Neural crest cell (in vitro differentiated cells): ENCODE measurements at places on chromosomes 7 and 10.
A peak's percentile ranks its signal among the peaks of the same experiment; 100 is the strongest.

DNA sequence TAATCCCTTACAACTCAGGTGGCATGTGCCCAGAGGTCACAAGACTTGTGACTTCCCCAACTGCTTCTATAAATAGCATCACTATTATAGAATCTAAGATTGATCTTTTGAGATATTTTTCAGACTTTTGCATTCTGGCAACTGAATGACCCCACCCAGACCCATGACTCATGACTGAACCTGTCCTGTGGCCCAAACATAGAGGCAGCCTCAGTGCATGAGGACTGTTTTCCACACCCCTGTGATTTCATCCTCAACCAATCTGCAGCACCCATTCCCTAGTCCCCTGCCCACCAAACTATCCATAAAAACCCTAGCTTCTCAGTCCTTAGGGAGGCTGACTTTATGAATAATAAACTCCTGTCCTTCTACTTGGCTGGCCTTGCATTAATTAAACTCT, 84.5 kb downstream of the MICU1 start:
- DNase-seq, result no peak

GRCh38 chr10:76297780-76298281, 866.4 kb downstream of the LRMDA start:
- DNase-seq, result no peak

DNA sequence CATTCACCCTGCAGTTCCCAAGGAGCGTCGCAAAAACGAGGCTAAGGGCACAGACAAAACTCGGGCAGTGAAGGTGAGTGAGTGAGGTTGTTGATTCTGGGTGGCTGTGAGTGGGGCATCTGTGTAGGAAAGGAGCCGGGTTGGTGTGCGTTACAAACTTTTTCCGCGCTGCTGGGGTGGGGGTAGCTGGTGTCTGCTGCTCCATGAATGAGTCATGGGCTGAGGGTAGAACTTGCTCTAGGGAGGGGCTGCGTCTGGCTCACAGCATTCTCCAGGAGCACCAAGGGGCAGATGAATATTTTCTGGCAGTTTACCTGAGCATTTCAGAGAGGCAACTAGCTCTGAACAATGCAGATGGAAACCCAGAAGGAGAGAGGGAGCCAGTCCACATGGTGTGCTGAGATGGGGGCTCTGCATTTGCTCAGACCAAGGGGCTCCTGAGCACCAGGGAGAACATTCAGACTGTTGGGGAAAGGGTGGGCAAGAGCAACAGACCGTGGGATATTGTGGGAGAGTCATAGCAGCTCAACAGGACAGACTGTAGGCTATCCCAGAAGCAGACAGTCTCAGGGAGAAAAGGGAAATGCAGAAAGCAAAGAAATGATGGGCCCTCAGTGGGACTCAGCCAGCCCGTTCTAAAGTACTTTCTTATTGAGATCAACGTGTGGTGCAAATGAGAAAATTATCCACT, 18.8 kb downstream of the NOBOX start:
- DNase-seq, result no peak

DNA sequence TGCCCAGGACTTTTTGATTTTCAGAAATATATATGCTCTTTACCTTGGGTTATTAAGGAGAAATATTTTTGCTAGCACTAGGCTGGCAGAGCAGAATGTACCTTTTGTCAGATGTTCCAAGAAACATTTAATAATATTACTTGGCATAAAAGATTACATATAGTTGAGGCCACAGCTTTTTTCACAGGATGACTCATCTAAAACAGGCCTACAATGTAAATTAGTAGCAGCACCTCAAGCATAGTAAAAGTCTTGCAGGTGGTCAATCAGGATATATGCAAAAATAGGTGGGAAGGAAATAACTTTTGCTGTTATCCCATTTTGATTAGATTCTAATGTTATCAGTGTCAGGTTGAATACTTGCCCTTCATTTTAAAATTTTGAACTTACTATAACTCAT, 14.9 kb upstream of the ITGB1 start:
- no peak for DNase-seq

- DNase-seq, result no peak
These were observed 255.5 kb downstream of the CALN1 start for GRCh38 chr7:72156671-72157070.

DNA sequence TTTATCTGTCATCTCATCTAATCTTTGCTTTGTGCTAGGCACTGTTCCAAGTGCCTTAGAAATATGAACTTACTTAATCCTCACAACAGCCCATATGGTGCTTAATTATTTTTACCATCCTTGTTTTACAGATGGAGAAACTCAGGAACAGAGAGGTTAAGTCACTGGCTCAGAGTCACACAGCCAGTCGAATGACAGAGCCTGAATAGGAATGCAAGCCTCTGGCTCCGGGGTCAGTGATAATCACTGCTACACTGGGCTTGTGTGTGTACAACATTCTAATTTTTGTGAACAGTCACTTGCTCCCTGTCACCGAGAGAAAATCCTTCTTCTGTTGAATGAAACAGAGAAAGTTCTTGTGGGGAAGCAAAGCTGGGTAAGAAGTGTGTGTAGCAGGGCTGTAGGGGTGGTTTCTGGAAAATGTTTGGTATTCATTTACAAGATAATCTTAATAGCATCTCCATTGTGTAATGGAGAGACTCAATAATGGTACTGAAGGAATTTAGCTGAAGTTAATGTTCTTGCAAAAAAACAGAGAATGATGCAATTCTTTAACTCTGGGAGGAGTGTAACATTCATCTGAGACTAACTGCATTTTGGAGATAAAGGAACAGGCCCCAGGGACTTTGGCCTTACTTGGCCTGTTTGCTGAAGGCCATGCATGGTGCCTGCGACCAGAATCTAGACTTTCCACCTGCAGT, 290.6 kb downstream of the FRMD4A start:
- no peak for DNase-seq

GRCh38 chr10:127867805-127868204, 24.9 kb downstream of the CLRN3 start:
- DNase-seq, result no peak

- DNase-seq, result no peak
These were observed 134.4 kb downstream of the ZMIZ1 start for GRCh38 chr10:79203014-79203644.

GRCh38 chr7:44320141-44320540, 5.3 kb downstream of the CAMK2B start:
- DNase-seq, result no peak

GRCh38 chr10:97575127-97575668, 2.6 kb downstream of the ANKRD2 start:
- no peak for DNase-seq

DNA sequence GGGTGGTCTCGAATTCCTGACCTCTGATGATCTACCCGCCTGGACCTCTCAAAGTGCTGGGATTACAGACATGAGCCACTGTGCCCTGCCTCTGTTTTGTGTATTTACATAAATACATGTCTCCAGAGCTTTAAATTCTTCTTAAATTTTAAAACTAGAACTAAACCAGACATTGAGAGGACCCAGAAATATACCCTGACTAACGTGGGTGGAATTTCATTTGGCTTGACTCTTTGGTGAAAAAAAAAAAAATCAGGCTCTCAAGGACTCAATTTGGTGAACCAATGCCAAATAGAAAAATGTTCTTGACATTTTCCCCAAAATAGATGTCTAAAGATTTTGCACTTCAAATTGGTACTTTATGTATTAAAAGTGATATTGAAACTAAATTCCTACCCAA, 16.6 kb upstream of the FAS start:
- DNase-seq, result no peak

DNA sequence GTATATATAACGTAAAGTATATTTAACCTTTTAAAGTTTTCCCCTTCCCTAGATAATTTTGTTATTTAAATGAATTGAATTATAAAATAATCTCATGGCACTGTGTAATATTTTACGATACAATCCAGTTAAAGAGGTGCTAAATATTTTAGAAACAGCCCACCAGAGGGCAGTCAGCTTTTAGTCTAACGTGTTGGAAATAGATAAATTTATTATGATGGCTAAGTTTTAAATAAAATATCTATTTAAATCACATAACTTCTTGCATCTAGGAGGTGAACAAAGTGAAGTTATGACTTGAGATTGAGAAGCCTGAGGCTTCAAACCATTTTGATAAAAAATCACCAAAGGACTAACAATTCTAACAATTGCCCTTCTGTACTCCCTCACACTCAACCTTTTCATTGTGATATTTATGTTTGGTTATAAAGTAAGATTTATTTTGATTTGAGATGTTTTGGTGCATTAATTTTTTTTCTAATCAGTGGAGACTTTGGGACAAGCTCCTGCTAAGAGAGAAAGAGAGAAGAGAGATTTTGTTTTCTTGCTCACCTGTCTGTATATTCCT, 171.5 kb upstream of the SP4 start:
- no peak for DNase-seq

GRCh38 chr10:3754727-3755439, 30.1 kb downstream of the KLF6 start:
- no peak for DNase-seq

DNA sequence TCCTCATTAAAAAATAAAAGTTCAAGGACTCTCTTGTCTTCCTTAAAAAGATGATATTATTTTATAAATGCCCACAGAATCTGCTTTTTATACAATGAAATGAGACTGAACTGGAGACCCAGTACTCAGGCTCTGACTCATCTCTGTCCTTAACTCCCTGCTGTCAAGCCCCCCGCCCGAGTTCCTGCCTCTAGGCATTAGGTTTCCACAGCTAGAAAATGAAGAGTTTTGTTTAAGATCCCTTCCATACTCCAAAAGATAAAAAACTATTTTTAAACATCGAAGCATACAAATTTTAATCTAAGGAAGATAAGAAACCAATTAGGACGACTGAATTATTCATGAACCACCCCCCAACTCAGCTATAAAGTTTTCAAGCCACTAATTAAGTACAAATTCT, 97.7 kb upstream of the FEZF1 start:
- no peak for DNase-seq

GRCh38 chr7:151982806-151983205, 26.6 kb downstream of the GALNTL5 start:
- no peak for DNase-seq

- DNase-seq, result no peak
These were observed 8.7 kb upstream of the ING3 start for GRCh38 chr7:120941856-120942255.

- no peak for DNase-seq
These were observed 169.7 kb downstream of the NEURL1 start for GRCh38 chr10:103663236-103663635.

GRCh38 chr7:155590215-155591018, 44.1 kb upstream of the CNPY1 start:
- DNase-seq, result peak; percentile 20

DNA sequence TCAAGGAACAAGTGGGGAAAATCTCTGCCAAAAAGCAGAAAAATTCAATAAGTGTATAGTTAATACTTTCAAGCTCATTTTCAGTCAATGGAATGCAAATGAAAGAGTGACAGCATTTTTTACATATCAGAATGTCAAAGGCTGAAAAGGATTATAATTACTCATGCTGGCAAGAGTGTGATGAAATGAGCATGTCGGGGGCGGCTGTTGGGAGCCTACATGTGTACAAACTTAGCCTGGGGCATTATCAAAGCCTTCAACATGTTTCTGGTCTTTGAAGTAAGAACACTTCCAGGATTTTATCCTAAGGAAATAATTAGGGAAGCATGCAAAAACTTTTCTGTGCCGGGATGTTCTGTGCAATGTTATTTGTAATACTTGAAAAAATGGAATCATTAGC, 221.7 kb upstream of the LYZL1 start:
- DNase-seq, result no peak

GRCh38 chr10:95729323-95730055, 26.5 kb upstream of the ENTPD1 start:
- DNase-seq, result no peak
